ENCODE measurements at places on chromosomes 2 and 18. TPM values are rescaled to one million over a fixed set of nuclear protein-coding genes. Genes with fewer than 3 reads are reported as not detected.

Gene KCNE4
- total RNA-seq, result 2.3 TPM

Gene CD302
- total RNA-seq, result 26.4 TPM

Gene DOK1
- 11.2 TPM for total RNA-seq

Gene FAP
- total RNA-seq, result 1.2 TPM

Gene CXCR4
- total RNA-seq, result 9.5 TPM

Gene CD226
- 2.6 TPM for total RNA-seq

Gene TEKT4
- total RNA-seq, result 23.5 TPM

Gene CHMP3
- total RNA-seq, result 64.6 TPM

Gene FSIP2
- total RNA-seq, result 31.8 TPM

DNA sequence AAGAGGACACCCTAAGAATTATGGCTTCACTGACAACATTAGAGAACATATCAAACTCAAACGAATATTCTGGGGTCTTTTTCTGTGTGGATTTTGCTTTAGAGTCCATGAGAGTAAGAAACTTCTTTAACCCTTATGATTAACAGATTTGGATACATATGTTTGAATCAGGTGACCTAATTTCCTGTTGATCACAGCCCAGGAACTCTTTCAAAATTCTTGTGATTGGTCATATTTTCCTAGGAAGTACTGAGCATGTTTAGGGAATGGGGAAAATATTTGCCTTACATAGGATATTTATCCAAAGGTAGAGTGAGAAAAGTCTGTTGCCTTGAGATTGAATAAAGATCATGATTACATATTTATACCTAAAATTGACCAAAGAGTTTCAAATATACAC, 160.0 kb downstream of the KCNH7 start:
- DNase-seq, result no peak

- DNase-seq, result no peak
These were observed 329.7 kb upstream of the ST6GAL2 start for GRCh38 chr2:107215401-107216350.

DNA sequence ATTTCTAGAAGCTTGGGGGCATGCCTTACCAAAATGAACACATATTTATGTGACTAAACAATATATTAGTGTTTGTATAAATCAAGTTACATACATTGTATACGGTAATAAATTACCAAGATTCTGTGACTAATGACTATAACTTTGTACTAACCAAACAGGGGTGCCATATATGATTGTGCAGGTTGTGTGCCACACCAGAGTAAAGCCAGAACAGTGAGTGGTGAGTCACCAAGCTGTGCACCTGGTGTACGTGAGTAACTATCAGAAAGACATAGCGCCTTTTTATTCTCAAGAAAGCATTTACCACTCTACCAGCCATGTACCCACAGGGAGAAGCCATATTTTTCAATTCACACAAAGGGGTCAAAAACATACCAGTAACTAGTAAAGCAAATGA, 453.2 kb upstream of the PIK3C3 start:
- no peak for DNase-seq

GRCh38 chr2:459931-460330, 172.0 kb upstream of the ALKAL2 start:
- no peak for DNase-seq

GRCh38 chr2:159608723-159609308, 7.5 kb downstream of the BAZ2B start:
- no peak for DNase-seq

DNA sequence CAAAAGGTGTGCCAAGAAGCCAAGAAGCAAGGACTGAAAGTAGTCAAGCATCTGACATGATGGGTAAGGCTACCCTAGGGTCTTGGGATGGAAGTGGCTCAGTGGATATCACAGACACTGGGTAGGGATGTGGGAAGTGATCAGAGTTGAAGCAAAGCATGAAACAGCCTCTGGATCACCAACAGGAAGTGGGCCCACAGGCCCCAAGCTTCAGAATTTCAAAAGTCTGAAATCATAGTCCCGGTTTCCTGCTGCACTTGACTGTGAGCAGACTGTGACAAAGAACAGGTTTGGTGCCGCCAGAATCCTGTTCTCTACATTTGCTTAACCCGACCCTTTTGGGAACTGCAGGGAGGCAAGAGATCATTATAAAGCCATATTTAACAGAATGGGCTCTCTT, 57.4 kb downstream of the SP100 start:
- no peak for DNase-seq

GRCh38 chr18:36780748-36781147, 48.1 kb downstream of the TPGS2 start:
- no peak for DNase-seq

DNA sequence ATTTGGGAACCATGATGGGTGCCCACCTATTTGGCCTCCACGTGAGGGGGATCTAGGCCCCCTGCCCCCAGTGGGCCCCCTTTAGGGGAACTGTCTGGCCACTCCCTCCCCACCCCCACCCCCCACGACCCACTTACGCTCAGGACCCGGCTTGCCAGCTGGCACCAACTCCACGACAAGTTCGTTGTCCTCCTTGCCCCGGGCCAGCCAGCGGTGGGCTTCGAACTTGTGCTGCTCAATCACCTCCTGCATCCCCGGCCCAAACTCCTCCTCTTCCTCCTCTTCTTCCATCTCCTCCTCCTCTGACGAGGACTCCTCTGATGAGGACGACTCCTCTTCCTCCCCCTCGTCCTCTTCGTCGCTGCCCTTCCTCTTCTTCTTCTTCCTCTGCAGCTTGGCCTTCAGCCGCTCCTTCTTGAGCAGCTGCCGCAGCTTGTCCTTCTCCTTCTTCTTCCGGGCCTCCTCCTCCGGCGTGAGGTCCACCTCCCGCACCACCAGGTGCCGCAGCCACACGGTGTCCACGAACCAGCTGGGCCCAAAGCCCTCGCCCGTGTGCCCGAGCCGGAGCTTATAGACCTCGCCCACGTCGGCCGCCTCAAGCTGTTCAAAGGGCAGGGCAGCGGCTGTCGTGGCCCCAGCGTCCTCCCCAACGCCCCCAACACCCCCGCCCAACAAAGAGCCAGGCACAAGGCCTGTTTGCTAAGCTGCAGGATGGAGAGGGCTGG, 96.9 kb downstream of the LOXHD1 start:
- no peak for DNase-seq

DNA sequence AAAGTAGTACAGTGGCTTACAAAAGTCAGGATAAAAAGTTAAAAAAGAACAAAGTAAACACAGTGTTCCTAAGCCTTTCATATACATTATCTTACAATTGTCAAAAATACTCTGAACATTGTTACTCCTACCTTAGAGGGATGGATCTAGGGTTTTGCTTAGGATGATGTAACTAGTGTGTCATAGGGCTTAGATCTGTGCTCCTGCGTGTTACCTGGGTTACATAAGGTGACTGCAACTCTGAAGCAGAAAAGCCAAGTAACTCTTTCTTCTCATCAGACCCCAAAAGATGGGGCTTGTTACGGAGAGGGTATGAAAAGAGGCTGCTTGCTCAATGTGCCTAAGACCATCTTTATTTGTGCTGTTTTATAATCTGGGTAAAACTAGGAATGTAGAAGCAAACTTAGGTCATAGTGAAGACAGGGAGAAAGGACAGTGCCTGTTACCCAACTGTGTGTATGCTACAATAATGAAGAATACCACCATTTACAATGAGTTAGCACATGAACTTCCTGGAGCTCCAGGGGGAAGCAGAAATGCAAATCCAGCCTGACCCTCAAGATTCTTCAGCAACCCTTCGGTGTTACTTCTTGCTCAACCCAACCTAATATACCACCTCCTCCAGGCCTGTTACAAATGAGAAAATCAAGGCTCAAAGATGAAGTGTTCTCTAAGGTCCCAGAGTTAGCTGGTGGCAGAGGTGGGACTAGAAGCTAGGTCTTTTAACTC, 42.0 kb upstream of the STK17B start:
- no peak for DNase-seq

DNA sequence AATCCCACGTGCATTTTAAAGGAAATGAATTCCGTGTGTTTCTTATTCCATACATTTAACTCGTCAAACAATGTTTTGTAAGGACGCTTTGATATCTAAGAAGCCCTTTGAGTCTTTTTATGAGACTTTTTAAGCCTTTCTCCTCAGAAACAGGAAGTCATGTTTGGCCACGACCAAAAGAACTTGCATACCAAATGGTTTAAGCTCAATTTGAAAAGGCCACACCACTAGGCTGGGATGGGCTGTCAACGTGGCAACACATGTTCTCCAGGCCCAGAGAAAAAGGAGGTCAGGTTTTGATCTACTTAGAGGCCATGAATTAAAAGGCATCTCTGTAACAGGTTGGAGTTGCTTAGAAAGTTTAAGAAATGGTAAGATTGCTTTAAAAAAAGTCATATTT, 441.8 kb downstream of the CMPK2 start:
- DNase-seq, result no peak

GRCh38 chr2:43099797-43100196, 126.6 kb downstream of the ZFP36L2 start:
- no peak for DNase-seq

DNA sequence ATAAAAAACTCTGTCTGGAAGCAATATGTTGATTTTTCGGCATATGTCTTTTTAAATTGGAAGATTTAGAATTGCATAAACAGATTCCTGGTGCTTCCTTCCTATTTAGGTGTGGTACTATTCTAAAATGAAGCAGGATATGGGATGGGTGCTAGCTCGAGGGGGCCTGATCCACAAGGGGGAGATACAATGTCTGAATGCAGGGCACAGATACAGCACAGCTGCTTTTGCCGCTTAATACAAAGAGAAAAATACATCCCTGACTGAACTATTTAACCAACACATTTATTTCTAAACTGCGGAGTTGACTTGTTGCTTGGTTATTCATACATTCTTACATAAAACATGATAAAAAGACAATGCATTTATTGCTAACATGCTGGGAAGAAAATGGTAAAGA, 169.1 kb downstream of the TMEFF2 start:
- no peak for DNase-seq

DNA sequence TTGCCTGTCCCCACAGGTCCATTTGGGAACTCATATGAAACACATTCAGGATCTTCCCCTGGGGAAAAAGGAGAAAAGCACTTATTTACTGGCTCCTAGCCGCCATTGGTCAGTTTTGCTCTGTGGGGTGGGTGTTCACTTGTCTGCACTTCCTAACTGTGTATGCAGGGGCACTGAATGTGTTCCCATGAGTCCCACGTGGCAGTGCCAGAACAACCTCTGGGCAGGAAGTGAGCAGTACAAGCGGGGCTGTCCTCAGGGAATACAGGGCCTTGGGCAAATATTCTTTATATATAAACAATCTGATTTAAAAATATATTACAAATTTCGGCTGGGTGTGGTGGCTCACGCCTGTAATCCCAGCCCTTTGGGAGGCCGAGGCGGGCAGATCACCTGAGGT, 21.8 kb upstream of the CTIF start:
- no peak for DNase-seq

DNA sequence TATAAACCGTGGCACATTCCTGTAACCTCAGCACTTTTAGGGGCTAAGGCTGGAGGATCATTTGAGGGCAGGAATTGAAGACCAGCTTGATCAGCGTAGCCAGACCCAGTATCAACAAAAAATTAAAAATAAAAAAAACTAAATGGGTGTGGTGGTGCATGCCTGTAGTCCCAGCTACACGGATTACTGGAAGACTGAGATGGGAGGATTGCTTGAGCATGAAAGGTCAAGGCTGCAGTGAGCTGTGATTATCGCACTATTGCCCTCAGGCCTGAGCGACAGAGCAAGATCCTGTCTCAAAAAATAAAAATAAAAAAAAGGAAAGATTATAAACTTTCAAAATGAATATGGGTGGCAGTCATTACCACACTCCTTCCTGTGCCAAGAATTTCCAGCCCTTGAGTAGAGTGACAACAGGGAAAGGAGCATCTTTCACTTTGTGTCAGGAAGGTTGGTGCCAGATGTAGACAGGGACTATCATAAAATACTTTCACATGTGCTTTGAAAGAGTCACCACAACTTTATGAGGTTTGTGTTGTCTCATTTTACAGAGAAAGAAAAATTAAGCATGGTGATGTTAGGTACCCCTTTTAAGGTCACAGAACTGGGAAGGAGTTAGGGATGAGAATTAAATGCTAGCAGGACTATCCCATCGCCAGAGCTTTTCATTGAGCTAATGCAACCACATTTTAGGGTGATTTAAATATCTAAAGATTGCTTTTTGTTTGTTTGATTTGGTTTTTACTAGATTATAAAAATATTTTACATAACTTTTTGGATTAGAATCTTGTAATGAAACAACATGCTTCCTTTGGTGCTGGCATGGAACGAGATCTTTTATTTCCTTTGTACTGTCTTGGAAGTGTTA, 1617.4 kb upstream of the ACVR2A start:
- DNase-seq, result no peak

- no peak for DNase-seq
These were observed 11.4 kb upstream of the ZAP70 start for GRCh38 chr2:97701851-97702465.

GRCh38 chr2:12935222-12935621, 218.5 kb downstream of the TRIB2 start:
- no peak for DNase-seq

DNA sequence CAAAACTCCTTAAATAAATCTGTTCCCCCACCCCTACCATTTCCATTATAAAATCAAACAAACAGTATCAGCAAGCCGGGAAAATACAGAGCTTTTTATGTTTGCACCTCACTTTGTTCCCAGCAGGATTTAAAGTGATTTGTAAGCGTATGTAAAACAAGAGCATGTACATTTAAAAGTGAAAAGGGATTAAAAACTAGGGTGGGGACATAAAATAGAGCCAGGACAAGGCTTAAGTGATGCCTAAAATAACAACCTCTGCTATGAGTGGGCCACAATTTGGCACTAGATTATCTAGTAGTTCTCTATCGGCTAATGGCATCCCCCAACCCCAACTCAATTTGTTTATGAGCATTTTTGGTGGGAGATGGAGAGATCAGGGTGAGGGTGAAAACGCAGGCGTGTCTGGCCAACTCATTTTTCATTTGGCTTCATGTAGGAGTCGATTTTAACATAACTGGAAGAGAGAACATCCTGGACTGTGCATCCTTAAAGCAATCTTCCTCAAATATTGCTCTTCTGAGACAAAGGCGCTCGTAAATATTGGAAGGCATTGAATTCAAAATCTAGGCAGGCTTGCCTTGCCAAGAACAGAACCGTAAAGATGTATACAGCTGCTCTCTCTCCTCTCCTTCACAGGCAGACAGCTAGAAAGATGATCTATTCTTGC, 34.5 kb upstream of the TSPYL6 start:
- no peak for DNase-seq

- no peak for DNase-seq
These were observed 39.2 kb upstream of the ZNF385B start for GRCh38 chr2:179900655-179901054.

- no peak for DNase-seq
These were observed 366.7 kb downstream of the LRRTM4 start for GRCh38 chr2:77155511-77155910.

- DNase-seq, result peak; percentile 45
These were observed 49.3 kb downstream of the TNS1 start for GRCh38 chr2:217953531-217953932.

DNA sequence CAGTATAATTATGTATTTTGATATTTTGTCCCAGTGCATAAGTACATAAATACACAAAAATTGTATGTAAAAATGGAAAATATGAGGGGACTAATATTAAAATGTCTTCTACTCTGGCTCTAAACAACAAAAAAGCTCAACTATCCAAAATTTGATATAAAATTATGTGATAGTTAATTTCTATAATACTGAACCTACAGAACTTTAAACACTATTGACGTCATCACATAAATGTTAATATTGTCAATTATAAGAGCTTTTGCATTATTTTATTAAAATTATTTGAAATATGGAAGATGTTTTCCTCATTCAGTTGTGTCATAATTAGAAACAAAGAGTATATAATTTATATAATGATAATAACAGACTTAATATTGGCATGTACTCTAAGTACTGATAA, 1139.7 kb upstream of the TMEFF2 start:
- DNase-seq, result no peak

All from testis (tissue), 5 donors.